Myometrial cell (primary cell): ENCODE measurements at places on chromosomes 3 and 15. TPM values are rescaled to one million over a fixed set of nuclear protein-coding genes. Genes with fewer than 3 reads are reported as not detected.

SLC12A1 gene
- not detected in 2 replicates for total RNA-seq

SLC28A1 gene
- not detected in 2 replicates for total RNA-seq

GXYLT2 gene
- total RNA-seq, result 11.7 and 18.2 TPM in 2 replicates

DUOXA2 gene
- not detected in 2 replicates for total RNA-seq

USP19 gene
- total RNA-seq, result 44.8 and 47.3 TPM in 2 replicates

OSBPL10 gene
- total RNA-seq, result 8.6 and 23.6 TPM in 2 replicates

RNF7 gene
- 109 and 140 TPM in 2 replicates for total RNA-seq

CTXN2 gene
- total RNA-seq, result not detected in 2 replicates
